SJSA1 (cell line): ENCODE measurements at places on chromosomes 16 and 17. TPM values are rescaled to one million over a fixed set of nuclear protein-coding genes. Genes with fewer than 3 reads are reported as not detected.

The ATAD5 gene
- 7.7 and 11.6 TPM in 2 replicates for total RNA-seq

GRCh38 chr17:82231562-82232321 lies 2.9 kb downstream of the SLC16A3 start:
- DNase-seq = peak; percentile 84

The PRSS21 gene
- not detected in 2 replicates for total RNA-seq

The GCGR gene
- not detected in 2 replicates for total RNA-seq

- peak; percentile 80 for DNase-seq
Measured at GRCh38 chr17:65231662-65232335, 94.6 kb downstream of the RGS9 start.

DNA sequence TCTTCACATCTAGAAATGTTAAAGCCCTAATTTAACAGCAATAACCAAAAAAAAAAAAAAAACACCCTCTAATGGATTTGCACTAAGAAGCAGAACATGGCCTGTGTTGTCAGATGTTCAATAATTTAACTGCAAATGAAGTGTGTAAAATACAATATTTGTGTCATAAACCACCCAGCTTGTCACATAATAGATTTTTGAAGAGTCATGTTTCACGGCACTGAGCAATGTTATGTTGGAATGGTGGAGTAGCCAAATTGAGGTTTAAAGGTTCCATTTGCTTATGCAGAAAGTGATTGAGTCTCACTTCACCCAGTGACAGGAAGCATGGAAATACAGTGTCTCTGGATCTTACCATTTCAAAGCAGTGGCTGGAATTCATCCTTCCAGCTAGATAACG lies 173.2 kb upstream of the XYLT1 start:
- no peak for DNase-seq

DNA sequence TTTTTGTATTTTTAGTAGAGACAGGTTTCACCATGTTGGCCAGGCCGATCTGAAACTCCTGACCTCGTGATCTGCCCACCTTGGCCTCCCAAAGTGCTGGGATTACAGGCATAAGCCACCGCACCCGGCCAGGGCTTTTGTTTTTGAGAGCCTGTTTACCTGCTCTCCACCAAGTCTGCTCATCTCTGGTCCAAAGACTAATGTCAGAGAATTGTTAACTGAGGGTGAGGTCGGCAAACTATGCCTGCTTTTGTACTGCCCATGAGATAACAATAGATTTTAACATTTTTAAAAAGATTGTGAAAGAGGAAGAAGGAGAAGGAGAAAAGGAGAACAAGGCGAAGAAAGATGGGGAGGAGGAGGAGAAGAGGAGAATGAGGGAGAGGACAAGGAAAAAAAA lies 26.0 kb downstream of the TMEM238L start:
- DNase-seq = no peak

The KRTAP4-1 gene
- not detected in 2 replicates for total RNA-seq

GRCh38 chr17:67076290-67076689 lies 31.9 kb downstream of the CACNG1 start:
- no peak for DNase-seq

The ZPBP2 gene
- not detected in 2 replicates for total RNA-seq

GRCh38 chr16:74736531-74737157 lies 36.0 kb upstream of the MLKL start:
- DNase-seq = no peak

The PRKAR1A gene
- total RNA-seq = 433 and 529 TPM in 2 replicates

DNA sequence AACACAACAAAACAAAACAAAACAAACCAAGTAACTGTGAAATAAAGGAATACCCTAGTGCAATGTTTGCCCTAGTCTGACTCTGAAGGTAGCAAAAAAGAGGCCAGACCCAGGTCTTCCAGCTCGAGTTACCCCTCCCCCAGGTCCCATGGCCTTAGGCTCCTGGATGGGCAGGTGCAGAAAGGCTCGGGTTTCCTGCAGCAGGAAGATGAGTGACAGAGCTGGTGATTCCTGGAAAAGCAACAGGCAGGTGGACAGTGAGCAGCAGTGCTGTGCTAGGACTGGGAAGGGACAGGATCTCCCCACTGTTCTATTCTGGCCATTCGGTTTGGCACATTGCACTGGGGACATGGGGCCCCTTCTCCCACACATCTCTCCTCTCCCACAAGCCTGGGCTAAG lies 42.9 kb upstream of the MRTFB start:
- DNase-seq = no peak

GRCh38 chr16:56744996-56745640 lies 15.2 kb downstream of the NUP93 start:
- DNase-seq = no peak

DNA sequence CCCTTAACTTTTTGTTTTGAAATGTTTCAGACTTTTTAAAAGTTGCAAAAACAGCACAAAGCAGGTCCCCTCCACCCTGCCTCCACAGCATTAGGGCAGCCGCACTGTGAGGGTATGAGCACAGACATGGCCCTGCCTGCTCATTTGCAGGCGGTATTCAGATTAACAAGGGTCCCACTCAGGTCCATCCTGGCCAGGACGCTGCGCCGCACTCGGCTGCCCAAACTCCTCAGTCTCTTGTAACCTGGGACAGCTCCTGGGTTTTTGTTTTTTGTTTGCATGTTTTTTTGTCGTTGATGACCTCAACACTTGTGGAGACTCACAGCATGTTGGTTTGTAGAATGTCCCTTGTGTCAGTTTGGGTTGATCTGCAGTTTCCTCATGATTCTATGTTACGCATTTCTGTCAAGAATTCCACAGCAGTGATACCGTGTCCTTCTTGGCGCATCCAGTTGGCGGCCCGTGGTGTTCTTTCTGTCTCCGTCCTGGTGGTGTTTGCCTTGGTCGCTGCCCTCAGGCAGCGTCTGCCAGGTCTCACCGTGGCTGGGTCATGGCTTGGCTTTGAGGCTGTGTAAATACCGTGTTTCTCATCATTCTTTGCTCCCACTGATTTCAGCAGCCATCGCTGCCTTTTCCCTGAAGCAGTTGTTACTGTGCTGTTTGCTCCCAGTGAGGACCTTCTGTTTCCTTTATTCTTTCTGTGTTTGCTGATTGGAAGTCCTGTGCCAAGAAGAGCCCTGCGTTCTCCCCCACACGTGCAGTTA lies 18.5 kb downstream of the CRAMP1 start:
- no peak for DNase-seq

- DNase-seq = no peak
Measured at GRCh38 chr17:2749058-2749783, at the start of gene CCDC92B. CCDC92B (minus strand) TSS chr17:2749652; CDS start chr17:2735145, 14,507 bp downstream.

The ANKS4B gene
- not detected in 2 replicates for total RNA-seq

The GUCY2D gene
- not detected in 2 replicates for total RNA-seq

The CLEC18C gene
- not detected in 2 replicates for total RNA-seq

The RASL10B gene
- 0.16 and 0.22 TPM in 2 replicates for total RNA-seq

DNA sequence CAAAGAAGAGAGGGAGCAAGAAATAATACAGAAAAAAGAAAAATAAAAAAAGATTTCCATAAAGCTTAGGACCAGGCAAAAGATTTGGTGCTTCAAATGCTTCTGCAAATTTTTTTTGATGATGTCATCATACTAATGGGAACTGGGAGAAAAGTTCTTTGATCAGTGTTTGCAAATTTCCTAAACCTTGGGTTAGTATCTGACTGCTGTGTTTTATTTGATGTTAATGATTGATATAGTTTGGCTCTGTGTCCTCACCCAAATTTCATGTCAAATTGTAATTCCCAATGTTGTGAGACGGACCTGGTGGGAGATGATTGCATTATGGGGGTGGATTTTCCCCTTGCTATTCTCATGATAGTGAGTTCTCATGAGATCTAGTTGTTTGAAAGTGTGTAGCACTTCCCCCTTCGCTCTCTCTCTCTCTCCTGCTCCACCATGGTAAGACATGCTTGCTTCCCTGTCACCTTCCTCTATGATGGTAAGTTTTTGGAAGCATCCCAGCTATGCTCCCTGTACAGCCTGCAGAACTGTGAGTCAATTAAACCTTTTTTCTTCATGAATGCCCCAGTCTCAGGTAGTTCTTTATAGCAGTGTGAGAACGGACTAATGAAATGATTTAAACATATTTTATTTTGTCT lies 72.6 kb downstream of the TMEM100 start:
- no peak for DNase-seq
